Fibroblast of the aortic adventitia (primary cell): ENCODE measurements at places on chromosomes 16 and 17.

GRCh38 chr16:526181-527014 is 1.1 kb upstream of the CAPN15 start:
- DNase-seq = peak; percentile 61

DNA sequence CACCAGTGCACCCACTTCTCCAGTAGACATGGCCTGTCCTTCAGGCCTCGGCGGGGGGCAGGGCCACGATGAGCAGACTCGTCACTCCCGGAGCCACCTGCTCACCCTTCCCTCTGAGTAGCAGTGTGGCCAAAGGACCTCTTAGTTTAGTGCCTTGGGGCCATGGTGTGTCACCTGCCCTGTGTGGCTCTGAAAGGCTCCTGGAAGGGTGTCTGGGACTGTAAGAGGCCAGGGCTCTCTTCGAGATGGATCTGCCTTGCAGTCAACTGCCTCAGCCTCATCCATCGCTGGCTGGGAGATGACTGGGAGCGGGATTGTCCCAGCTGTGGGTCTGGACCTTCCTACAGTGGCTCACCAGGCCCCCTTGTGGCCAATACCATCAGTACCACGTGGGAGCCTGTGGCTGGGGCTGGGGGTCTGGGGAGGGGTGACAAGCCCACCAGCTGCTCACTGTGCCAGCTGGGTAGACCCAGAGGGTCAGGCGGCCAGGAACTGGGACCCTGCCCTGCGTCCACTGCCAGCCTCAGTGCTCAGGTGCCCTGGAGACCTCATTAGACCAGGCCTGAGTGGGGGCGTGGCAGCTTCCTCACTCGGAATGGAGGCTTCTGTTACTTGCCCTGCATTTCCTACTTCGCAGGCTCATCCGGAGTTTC is 133.4 kb downstream of the OR1D5 start:
- peak; percentile 11 for DNase-seq

DNA sequence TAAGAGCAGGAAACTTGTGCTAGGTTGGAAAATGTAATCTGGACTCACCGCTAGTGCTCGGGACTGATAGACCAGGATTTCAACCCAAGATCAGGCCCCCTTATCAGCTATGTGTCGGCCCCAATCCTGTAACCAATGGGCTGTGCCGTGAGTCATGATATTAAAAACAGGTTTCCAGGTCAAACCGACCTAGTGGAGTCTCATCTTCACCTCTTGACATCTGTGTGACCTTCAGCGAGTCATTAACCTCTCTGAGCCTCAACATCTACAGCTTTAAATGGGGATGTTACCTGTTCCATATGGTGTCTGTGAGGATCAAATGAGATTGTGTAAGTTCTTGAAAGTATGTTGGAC is 512 bp downstream of the PMM2 start:
- peak; percentile 44 for DNase-seq

- no peak for DNase-seq
Observed at GRCh38 chr16:50519001-50519400, 29.2 kb upstream of the NKD1 start.

- DNase-seq = no peak
Observed at GRCh38 chr16:87550495-87550961, 51.8 kb upstream of the JPH3 start.

- DNase-seq = no peak
Observed at GRCh38 chr17:44167181-44167861, 3.2 kb upstream of the ASB16 start.

GRCh38 chr16:63769211-63769610 is 1352.7 kb downstream of the CDH11 start:
- DNase-seq = no peak

DNA sequence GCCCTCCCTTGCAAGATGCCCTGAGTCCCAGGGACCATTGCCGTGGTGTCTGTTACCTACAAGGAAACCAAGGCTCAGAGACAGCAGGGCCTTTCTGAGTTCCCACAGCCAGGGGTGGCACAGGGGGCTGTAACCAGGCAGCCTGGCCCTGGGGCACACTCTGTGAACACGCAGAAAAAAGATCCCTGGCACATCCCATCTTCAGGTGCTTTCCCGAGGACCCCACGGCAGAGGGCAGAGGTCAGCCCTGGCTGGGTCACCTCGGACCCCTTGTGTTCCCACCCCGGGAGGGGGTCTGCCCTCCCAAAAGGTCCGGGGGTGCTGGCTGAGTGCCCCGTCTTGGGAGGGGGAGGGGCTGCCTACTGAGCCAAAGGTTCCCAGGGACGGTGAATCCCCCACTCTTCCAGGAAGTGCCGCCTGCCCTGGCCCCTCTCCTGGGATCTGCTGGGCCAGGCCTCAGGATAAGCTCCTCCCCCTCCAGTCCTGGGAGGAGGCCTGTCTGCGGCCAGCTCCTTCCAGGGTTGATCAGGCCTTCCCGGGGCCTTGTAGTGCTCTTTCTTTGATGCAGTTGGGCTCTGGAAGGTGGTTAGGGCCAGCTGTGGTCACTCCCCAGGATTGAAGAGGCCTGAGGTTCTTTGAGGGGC is 8.1 kb downstream of the GLIS2 start:
- peak; percentile 67 for DNase-seq

DNA sequence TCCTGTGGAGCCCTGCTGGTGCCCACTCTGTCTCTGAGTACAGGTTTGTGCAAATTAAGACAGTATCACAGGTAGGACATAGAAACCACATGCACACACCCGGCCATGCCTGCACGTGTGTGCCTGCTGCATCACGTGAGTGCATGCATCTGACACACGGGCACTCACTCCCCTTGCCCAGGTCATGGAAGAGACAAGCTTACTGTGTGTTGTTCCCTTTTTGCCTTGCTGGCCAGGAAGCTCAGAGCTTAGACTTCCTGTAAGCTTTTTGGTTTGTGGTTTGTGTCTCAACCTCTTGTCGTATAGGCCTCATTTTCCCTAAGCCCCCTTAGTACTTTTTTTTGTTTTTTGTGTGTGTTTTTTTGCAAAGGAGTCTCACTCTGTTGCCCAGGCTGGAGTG is 25.0 kb downstream of the ZNF469 start:
- no peak for DNase-seq

DNA sequence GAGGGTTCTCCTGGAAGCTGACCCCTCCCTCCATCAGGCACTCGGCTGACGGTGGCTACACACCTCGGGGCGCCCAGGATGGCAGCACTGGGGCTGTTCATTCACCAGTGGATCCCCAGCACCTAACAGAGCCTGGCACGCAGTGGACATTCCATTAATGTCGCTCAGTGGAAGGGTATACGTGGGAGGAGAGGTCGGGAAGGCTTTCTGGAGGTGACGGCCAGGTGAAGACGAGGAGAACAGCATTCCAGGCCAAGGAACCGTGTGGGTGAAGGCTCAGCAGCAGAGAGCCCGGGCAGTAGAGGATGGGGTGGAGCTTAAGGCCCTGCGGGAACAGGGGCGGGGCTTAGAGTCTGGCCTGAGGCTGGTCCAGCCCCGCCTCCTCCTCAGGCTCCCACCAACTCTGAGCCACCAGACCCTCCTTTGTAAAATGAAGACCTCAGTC is 2.5 kb upstream of the HS3ST6 start:
- DNase-seq = no peak

- no peak for DNase-seq
Observed at GRCh38 chr16:468068-468821, 42.8 kb downstream of the RAB11FIP3 start.

DNA sequence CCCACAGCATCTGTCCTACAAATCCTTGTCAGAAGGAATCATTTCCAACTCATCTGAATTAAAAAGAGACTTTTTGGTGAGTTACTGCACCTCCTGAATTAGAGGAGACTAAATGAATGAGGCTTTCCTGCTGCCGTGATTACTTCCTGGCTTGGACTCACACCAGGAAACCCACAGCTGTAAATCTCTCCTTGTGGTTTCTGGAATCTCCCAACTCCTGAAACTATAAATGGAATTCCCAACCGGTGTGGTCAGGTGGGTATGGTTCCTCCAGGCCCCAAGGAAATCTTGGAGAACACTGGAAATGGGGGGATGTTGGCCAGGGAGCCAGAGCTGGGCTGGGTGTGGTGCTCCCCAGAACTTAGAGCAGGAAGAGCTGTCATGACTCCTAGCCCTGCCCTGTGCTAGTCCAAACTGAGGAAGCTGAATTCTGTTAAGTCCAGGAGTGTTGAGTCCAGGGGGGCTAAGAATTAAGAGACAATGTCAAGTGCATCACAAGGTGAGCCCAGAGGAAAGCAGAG is 216.4 kb downstream of the GSG1L start:
- DNase-seq = peak; percentile 11

DNA sequence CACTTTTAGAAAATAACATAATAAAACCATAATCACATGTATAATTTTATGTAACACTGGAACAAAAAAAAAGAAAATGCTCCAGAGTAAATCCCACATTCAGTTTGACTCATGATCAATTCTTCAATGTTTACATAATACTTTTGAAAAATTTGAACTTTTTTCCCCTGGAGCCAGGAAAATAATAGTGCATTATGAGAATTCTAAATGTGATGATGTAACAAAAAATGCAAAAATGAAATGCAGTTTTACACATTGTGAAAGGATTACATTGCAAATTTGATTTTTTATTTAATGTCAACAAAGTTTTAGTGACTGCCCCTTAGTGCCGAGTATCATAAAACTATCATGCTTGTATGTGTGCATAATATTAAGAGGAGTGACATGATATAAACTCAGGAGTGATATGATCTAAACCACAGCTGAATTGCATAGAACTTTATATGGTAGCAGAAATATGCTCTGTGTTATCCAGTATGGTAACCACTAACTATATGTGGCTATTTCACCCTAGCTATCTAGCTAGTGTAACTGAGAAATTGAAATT is 238.2 kb downstream of the CDH8 start:
- DNase-seq = no peak

- DNase-seq = no peak
Observed at GRCh38 chr16:2028620-2029220, 2.0 kb downstream of the NHERF2 start.

GRCh38 chr17:38867179-38867967 is 2.5 kb upstream of the LASP1 start:
- peak; percentile 85 for DNase-seq

- DNase-seq = no peak
Observed at GRCh38 chr17:10628756-10629155, 28.4 kb downstream of the MYH3 start.

DNA sequence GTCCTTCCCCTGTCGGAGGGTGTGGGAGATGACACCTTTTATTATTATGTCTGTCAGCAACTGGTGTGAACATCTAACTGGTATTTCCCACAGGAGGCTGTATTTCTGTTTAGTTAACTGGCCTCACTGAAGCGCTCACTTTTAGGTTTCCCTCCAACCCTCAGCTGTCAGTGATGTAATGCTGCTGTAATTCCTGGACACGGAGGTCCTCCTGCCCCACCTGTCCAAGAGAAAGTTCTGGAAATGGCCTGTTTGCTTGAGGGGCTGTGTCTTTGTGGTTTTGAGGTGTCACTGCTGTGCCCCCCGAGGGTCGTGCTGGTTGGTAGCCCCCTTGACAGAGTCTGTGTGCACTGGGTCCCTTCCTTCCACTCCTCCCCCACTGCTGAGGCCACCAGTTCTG is 11.5 kb downstream of the KCNJ12 start:
- DNase-seq = peak; percentile 39

DNA sequence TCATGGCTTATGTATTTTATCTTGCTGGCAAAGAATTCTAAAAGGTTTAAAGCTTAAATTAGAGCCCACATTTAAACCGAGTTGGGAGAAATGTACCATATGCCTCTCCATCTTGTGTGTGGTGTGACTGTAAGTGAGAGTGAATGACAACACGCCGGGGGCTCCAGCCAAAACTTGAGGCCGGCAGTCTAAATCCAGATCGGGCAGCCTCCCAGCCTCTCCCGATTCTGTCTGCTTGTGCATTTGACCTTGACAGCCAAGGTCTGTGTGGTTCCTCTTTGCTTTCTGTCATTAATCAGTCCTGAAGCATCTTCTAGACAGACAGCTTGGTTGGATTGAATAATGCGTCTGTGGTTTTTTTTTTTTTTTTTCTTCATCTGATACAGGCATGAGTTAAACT is 1093.2 kb upstream of the EEF2KMT start:
- no peak for DNase-seq

- DNase-seq = peak; percentile 99
Observed at GRCh38 chr17:61251939-61252865, 147.4 kb upstream of the TBX2 start.

GRCh38 chr17:76369804-76370203 is 14.6 kb upstream of the SPHK1 start:
- DNase-seq = no peak

DNA sequence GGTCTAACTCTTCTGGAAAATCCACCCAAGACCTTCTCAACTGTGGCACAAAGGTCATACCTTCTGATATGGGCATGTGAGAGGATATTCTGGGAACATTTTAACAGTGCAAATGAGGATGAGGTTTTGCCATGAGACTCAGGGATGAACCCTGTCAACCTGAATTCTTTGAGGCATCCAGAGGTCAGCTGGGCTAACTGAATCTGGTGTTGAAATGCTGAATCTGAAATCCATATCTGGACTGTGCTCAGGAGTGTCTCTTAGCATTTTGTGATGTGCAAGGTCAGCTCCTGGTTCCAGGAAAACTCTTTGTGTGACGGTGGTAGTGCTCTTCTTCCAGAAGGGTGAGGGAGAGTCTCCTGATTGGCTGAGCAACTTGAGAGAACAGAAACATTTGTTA is 276.0 kb upstream of the SALL1 start:
- DNase-seq = no peak

DNA sequence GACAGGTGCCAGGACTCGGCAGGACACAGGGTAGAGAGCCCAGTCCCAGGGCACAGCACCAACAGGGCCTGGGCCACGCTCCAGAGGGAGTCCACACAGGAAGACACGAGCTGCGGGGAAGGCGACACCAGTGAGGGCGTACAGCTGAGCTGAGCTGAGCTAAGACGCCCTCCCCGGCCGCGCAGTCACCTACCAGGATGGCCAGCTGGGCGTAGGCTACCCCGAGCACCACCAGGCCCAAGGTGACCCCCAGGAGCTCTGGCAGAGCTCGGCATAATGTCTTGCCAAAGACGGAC is 42.6 kb downstream of the TSC2 start:
- DNase-seq = no peak

GRCh38 chr17:40813804-40814203 is 8.6 kb downstream of the KRT10 start:
- DNase-seq = peak; percentile 13

DNA sequence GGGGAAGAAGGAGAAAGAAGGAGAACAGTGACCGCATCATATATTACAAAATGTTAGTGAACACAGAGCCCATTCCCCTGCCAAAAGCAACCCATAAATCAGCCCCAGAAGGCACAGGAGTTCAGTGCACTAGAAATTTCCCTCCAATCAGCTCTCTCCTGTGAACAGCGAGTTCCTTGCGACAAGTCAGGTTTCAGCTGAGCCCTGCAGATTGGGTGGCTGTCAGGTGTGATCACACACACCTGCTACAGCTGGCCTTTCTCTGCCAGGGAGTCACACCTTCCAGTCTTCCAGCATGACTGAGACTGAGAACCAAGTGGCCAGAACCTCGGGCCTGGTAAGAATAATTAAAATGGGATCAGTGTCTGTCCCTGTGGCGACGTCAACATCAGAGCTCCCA is 60.2 kb downstream of the SHISA9 start:
- no peak for DNase-seq

GRCh38 chr17:4506892-4507291 is 8.2 kb downstream of the SPNS2 start:
- no peak for DNase-seq
